ENCODE measurements at places on chromosomes 16 and 17.

DNA sequence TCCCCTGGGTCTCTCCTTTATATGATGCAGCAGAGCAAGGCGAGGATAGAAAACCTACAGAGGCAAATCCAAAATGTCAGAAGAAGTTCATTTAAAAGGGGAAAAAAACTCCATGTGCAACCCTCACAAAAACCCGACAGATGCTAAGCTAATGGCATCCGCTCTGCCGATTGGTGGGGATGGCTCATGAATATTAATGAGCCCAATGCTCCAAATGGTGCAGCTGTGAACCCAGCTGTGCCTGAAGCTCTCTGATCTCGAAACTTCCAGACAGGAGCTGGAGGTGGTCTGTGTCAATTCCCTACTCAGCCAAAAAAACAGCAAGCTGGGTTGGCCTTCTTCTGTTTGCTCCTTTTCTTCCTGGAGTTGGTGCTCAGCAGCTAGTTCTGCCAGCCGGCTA is 15.5 kb downstream of the SNX11 start:
- DNase-seq, result no peak

DNA sequence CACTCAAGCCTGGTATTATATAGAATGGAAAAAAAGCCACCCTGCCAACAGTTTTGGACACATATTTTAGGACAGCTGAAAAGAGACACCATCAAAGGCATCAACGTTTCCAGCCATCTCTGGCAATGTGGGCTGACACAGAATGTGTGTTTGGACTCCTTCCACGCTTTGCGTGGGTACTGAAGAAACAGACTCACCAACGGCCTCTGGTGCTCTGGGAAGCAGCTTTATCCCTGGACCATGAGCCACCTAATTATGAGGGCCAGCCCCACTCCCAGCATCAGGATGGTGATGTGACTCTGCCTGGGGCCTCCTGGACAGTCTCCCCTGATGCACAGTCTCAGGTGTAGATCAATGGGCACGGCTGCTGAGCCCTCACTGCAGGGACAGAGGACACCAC is 27.9 kb downstream of the CCDC57 start:
- no peak for DNase-seq

- no peak for DNase-seq
Observed at GRCh38 chr16:3388325-3388724, 12.5 kb downstream of the ZSCAN32 start.

DNA sequence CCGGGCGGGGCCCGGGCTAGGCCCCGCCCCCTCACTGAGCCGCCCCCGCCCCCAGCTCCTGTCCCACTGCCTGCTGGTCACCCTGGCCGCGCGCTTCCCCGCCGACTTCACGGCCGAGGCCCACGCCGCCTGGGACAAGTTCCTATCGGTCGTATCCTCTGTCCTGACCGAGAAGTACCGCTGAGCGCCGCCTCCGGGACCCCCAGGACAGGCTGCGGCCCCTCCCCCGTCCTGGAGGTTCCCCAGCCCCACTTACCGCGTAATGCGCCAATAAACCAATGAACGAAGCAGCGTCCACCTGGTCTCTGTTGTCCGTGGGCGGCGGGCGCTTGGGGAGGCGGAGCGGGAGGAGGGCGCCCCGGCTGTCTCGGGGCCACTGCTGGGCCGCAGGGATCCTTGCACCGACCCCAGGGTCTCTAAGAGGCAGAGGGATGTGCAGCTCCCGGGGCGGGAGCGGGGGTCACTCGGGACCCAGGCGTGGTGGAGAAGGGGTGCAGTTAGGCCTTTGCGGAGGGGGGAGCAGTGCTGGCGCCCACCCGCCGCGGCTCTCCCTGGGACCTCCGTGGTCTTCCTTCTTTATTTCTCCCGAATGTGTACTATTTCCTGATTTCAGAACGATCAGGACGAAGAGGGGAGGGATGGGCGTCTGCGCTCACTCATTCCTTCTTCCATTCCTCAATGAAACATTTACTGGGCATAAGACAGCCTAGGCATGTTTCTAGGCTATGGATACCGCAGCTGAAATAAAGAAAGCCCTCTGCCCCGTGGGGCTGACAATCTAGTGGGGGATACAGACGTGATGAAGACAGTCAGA is 2.0 kb downstream of the HBZ start:
- DNase-seq, result no peak

DNA sequence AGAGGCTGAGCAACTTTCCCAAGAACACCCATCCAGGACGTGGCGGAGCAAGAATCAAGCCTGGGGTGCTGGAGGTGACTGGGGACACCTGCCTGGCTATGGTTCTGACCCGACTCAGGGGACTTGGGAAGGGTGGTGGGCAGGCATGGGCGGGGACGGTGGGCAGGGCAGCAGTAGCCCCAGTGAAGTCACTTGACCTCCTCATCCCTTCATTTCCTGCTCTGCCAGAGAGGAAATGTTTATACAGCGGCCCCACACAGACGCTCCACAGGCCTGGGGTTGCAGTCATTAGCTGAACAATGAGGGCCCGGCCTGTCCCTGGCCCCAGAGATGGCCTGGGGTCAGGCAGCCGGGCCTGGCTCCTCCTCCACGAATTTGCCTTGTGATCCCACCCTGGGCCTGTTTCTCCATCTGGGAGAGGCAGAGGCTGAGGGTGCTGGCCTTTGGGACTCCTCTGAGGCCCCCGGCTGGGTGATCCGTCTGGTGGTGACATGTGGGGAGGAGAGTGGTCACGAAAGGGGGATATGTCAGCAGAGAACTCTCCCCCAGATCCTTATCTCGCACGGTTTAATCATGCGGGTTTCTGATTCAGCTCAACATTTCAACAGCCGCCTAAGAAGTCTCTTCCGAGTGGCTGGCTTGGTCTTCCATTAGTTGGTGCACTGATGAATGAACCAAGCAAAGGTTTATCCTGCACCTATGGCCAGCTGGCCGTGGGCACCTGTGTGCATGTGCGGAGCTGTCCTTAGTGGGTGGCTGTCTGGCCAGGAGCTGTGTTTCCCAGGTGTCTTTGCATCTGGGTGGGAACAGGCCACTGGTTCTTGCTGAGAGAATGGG is 175.9 kb downstream of the IRF8 start:
- DNase-seq, result no peak

GRCh38 chr16:66622863-66623262 is 18.4 kb downstream of the CMTM3 start:
- no peak for DNase-seq

- DNase-seq, result no peak
Observed at GRCh38 chr16:62060089-62060488, 23.9 kb upstream of the CDH8 start.

DNA sequence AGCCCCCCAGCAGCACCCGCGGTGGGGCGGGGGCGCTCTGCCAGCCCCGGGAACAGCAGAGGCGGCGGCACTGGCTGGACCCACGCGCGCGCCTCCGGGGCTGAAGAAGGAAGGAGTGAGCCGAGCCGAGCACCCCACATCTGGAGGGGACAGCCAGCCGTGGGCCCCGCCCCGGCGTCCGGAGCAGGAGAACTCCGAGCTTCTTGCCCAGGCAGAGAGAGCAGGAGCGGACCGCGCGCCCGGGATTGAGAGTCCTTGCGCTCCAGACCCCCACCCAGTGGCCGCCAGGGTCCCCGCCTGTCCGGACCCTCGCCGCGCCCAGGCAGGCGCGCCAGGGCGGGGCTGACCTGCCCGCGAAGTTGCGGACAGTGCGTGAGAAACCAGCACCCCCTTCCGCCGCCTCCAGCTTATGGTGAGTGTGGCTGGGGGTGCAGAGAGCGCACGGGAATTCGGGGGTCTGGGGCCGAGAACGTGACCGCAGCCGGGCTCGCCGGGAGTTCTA is 921.9 kb upstream of the EEF2KMT start:
- DNase-seq, result no peak

- no peak for DNase-seq
Observed at GRCh38 chr17:47197821-47198220, 8.7 kb upstream of the CDC27 start.

DNA sequence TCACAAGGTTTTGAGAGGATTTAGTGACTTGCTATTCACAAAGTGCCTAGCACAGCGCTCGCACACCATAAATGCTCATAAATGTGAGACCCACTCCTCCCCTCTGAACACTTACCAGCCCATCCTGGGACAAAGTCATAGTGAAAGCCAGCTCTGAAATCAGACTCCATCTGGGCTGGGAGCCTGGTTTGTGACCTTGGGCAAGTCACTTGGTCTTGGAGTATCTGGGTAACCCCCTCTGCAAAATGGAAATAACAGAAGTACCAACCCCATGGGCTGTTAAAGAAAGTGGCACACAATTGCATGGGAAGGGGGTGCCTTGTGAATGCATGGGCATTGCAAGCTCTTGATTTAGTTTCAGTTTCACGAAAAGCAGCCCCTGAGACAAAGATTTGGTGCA is 104.7 kb upstream of the CDH5 start:
- DNase-seq, result no peak

- no peak for DNase-seq
Observed at GRCh38 chr16:11329071-11329491, 16.2 kb upstream of the RMI2 start.

- no peak for DNase-seq
Observed at GRCh38 chr17:49001671-49002070, 4.5 kb downstream of the IGF2BP1 start.

GRCh38 chr16:57562066-57562465 is 19.6 kb downstream of the ADGRG5 start:
- no peak for DNase-seq

GRCh38 chr17:8793649-8794048 is 5.5 kb downstream of the MFSD6L start:
- DNase-seq, result no peak

DNA sequence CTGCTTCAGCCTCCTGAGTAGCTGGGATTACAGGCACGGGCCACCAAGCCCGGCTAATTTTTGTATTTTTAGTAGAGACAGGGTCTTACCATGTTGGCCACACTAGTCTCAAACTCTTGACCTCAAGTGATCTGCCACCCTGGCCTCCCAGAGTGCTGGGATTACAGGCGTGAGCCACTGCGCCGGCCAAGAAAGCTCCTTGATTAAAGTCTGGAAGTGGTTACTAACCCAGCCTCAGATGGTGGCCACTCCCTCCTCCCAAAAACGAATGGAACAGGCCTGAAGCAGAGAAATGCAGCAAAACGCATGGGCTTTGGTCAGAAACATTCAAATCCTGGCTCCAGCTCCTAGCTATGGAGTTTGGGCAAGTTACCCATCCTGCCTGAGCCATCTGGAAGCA is 11.3 kb downstream of the FKBP10 start:
- DNase-seq, result no peak

DNA sequence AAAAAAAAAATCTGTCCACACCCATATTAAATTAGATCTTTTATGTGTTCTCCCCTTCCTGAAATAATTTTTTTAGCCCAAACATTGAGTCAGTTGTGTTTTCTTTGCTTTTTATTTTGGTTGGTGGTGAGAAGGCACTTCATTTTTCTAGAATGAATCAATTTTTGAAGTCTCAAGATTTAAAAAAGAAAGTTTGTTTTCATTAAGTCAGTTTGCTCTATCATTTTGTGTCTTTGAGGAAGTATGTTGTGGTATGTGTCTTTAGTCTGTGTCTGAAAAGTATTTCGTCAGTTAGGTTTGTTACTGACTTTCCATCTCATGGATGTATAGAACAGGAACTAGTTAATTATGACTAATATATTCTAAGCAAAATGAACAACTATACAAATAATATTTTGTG is 3.8 kb downstream of the IGF2BP1 start:
- no peak for DNase-seq

GRCh38 chr17:64385187-64386083 is 5.2 kb downstream of the PECAM1 start:
- DNase-seq, result peak; percentile 40

GRCh38 chr16:30491744-30492308 is 19.3 kb downstream of the ITGAL start:
- peak; percentile 19 for DNase-seq

- no peak for DNase-seq
Observed at GRCh38 chr16:88435437-88436355, 17.4 kb upstream of the ZFPM1 start.

DNA sequence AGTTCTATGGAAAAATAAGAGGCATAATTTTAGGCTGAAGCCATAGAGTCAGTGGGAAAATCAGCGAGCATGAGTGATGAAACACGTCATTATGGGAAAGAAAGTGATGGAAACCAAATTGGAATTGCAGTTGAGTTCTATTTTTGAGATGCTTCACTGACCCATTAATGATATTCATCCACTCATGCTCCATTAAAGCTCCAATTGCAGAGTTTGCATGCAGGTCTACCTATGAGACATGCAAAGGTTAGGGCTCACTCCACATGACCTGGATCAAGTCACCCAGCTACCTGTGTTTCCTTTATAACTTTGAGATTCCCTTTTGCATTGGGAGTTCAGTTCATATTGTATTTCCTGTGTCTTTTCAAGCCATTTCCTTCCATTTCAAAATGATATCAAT is 8.0 kb upstream of the KRTAP2-4 start:
- DNase-seq, result no peak

DNA sequence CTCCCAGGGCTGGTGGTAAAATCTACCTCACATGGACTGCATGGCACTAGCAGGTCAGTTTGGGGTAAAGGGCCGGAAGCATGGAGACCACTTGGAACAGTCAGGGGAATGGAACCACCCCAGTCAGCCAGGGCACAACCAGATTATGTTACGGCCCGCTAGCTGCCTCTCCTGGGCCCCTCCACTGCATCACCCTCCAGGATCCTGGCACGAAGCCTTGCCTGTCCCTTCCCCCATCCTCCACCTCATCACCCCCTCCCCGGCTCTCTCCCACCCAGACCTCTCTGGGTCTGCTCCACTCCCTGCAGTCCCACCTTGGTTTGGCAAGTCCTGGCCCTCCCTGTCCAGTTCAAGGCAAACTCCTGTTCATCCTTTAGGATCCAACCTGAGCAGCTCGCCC is 91.7 kb downstream of the CLEC16A start:
- DNase-seq, result no peak

- no peak for DNase-seq
Observed at GRCh38 chr17:10050597-10051101, 145.6 kb upstream of the RCVRN start.

- peak; percentile 92 for DNase-seq
Observed at GRCh38 chr16:8963821-8964441, at the start of gene USP7. Gene USP7, minus strand, starts transcription at chr16:8963906. Its CDS starts 621 bp downstream, at chr16:8963285.

- DNase-seq, result peak; percentile 45
Observed at GRCh38 chr17:42673885-42674754, 2.7 kb downstream of the PLEKHH3 start.

- DNase-seq, result no peak
Observed at GRCh38 chr16:75647112-75647491, 363 bp downstream of the KARS1 start.

GRCh38 chr16:50645563-50646220 is 35.4 kb downstream of the SNX20 start:
- no peak for DNase-seq

DNA sequence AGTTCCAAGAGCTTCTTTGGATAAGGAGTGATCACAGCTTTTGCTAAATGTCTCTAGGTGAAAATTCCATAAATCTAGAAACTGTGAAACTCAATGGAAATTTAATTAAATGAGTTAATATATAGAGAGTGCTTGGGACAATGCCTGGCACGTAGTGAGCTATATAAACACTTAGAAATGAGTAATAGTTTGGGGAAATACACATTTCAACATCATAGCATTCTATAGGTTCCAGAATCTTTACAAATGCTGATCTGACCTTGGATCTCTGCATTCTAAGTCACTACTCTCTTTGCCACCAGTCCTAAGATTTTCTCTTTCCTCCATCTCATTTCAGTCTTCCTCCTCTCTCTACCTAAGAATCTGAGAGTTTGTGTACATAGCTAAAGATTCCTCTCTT is 175.6 kb downstream of the SOX9 start:
- no peak for DNase-seq

- no peak for DNase-seq
Observed at GRCh38 chr17:41058741-41059140, 1.2 kb downstream of the KRTAP2-3 start.

Data from CD4-positive, alpha-beta T cell treated with Interleukin-21 for 1 hour (primary cell).